ENCODE measurements at places on chromosomes 2 and 18.

DNA sequence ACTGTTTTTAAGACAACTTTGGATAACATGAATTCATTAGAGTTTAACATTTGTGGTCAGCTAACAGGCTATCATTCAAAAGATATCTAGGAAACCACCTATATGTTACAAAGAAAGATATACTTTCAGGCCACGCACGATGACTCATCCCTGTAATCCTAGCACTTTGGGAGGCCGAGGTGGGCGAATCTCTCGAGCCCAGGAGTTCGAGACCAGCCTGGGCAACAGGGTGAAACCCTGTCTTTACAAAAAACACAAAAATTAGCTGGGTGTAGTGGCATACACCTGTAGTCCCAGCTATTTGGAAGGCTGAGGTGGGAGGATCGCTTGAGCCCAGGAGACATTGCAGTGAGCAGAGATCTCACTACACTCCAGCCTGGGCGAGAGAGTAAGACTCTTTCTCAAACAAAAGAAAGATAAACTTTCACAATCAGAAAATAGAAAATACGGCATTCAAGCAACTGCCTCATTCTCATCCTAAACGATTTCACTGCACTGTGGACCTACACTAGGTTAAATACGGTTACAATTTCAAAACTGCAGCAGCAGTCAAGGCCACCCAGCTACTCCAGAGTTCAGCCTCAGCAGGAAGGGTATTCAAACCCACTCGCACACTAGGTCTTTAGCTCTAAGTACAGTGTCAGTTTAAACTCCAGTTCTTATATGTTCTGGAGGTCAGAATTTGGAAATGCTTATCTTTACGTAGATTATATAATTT is 250.0 kb upstream of the SLC39A10 start:
- DNase-seq, result no peak

DNA sequence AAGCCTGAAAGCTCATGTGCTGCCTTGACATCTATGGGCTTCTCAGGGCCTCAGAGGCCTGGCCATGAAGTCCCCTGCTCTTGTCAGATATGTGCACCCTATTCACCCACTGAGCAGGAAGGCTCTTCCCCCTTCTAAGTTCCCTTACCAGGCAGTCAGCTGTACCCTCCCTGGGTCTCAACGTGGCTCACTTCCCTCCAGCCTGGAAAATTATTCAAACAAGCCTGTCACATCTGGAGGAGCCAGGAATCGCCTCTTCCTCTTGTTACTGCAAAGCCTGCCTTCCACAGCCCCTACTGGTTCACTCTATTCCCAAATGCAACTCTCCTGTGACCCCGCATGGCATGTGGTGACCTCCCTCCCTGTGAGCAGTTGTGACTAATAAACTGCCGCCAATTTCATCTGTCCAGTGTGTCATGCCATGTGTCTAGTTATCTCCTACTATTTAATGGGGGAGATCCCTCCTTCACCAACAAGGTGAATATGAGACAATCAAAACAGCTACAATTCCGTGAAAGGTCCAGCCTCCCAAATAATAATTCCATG is 8.4 kb upstream of the SERPINB8 start:
- DNase-seq, result no peak

- DNase-seq, result peak; percentile 82
Measured at GRCh38 chr2:235050980-235051351, 99.1 kb downstream of the SH3BP4 start.

GRCh38 chr18:42025491-42025890 is 70.5 kb downstream of the PIK3C3 start:
- DNase-seq, result no peak

- no peak for DNase-seq
Measured at GRCh38 chr2:238855299-238855698, 7.4 kb downstream of the TWIST2 start.

- no peak for DNase-seq
Measured at GRCh38 chr18:10379522-10379921, 74.9 kb upstream of the APCDD1 start.

- no peak for DNase-seq
Measured at GRCh38 chr2:241228860-241229516, 40.5 kb downstream of the ANO7 start.

GRCh38 chr2:43169099-43169945 is 57.1 kb downstream of the ZFP36L2 start:
- DNase-seq, result no peak

GRCh38 chr2:76280686-76281085 is 570.0 kb upstream of the GCFC2 start:
- no peak for DNase-seq

DNA sequence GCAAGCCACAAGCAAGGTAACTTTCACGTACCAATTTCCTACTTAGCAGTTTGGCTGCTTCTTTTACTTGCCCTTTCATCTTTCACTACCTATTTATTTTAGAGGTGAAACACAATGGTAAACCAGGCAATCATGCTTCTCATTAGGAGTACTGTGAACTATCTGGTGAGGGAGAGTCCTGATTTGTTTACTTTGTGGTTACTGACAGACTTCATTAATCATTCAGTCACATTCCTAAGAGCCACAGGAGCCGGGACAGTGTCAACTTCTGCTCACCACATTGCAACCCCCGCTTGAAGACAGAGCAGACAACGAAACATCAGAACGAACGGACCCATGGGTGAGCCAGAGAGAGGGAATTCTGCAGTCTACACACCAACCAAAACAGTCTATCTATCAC is 28.8 kb downstream of the TUBB6 start:
- no peak for DNase-seq

- DNase-seq, result no peak
Measured at GRCh38 chr2:141806090-141806489, 324.7 kb downstream of the LRP1B start.

GRCh38 chr18:6638447-6638846 is 91.1 kb upstream of the ARHGAP28 start:
- no peak for DNase-seq

GRCh38 chr2:235087832-235088495 is 136.1 kb downstream of the SH3BP4 start:
- DNase-seq, result no peak

DNA sequence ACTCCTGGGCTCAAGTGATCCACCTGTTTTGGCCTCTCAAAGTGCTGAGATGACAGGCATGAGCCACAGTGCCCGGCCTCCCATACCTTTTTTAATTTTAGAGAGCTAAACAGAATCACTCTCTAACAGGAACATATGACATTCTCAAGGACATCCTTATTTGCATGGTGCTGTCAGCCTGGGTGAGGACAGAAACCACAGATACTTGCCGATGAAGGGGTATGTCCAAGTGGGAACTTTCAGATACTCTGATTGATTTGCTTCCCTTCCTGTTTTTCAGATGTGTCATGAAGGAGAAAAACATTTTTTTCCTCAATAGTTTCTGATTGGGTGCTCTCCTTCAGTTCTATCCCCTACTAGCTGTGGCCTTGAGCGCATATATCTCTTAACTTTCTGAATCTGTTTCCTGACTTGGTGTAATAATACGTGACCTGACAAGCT is 49.6 kb downstream of the MYO3B start:
- no peak for DNase-seq

DNA sequence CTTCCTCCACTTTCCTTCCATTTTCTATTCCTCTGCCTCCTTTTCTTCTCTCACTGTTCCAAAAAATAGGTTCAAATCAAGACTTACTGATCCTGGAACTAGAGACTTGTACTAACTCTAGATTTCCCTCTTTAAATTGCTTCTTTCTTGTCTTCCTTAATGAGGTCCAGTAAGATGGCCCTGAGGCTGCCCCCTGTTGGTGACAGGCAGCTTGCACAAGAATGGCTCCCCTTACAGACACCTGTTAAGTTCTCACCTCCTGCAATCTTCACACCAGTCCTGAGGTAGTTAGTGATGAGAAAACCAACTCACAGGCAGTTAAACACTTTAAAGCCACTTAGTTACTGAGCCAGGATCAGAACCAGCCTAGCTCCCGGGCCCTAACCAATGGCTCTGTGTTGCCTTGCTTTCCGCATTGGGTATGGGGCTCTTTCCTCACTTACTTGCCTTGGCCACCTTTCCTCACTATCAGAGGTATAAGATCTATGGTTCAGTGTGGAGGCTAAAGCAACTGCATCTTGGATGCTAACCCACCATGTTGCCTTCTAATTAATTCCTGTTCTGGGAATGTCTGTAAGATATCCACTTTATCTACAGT is 130.6 kb downstream of the AKAIN1 start:
- DNase-seq, result no peak

GRCh38 chr2:11377928-11378545 is 33.6 kb upstream of the ROCK2 start:
- DNase-seq, result no peak

DNA sequence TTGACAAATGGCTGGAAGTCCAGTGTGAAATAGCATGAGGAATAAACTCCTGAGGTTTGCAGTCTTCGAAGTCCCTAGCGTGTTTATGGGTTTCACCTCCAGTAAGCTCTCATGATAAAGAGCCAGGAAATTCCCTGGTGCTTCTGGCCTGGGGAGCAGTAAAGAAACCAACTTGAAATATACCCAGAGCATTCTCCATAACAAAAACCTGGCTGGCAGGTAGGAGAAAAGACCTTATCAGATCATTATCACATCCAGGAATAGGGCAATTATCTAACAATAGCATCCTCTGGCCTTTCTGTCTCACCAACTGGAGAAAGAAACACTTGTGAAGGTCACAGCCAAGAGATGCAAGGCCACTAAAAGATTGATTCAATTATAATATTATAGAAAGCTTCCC is 513.6 kb upstream of the LRRTM4 start:
- DNase-seq, result no peak

GRCh38 chr2:219058541-219059374 is 2.0 kb downstream of the IHH start:
- no peak for DNase-seq

- DNase-seq, result no peak
Measured at GRCh38 chr2:193837111-193837738, 1642.5 kb upstream of the TMEFF2 start.

GRCh38 chr18:9094307-9095226 is 7.9 kb upstream of the NDUFV2 start:
- DNase-seq, result no peak

- no peak for DNase-seq
Measured at GRCh38 chr2:27408601-27409320, 630 bp downstream of the PPM1G start.

DNA sequence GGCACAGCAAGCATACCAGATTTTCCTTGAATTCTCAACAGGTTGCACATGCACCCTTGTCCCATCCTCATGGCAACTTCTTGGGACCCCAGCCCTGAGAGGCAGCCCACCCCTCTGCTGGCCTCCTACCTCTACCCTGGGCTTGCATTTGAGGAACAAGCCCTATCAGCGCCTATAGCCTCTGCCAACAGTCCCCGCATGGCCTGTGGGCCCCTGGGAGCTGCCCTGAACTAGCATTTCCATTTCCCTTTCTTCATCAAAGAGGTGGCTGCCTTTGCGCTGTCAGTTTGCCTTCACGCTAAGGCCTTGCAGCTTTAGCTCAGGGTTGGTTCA is 5.4 kb upstream of the ZAP70 start:
- DNase-seq, result no peak

GRCh38 chr18:57210107-57210715 is 63.3 kb downstream of the BOD1L2 start:
- DNase-seq, result peak; percentile 21

DNA sequence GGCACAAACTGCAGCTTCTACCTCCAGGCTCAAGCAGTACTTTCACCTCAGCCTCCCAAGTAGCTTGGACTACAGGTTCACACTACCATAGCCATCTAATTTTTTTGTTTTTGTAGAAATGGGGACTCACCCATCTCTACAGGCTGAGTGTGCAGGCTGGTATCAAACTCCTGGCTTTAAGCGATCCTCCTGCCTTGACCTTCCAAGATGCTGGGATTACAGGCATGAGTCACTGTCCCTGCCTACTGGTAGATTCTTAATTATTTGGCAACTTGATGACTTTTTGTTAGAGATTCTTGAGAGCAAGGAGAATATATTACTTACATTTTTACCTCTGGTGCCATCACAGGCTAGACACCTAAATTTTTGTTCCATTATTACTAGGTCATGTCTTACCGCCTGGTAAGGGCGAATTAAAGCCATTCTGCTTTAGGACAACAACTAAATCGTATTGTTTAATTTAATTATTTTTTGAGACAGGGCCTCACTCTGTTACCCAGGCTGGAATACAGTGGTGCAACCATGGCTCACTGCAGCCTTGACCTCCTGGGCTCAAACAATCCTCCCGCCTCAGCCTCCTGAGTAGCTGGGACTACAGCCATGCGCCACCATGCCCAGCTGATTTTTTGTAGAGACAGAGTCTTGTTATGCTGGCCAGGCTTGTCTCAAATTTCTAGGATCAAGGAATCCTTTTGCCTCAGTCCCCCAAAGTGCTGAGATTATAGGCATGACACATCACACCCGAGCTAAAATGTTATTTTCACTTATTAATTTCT is 15.7 kb downstream of the DYNC1I2 start:
- DNase-seq, result no peak

GRCh38 chr2:141029428-141030078 is 1101.3 kb downstream of the LRP1B start:
- DNase-seq, result no peak

- no peak for DNase-seq
Measured at GRCh38 chr18:21327101-21327500, 85.1 kb downstream of the GREB1L start.

DNA sequence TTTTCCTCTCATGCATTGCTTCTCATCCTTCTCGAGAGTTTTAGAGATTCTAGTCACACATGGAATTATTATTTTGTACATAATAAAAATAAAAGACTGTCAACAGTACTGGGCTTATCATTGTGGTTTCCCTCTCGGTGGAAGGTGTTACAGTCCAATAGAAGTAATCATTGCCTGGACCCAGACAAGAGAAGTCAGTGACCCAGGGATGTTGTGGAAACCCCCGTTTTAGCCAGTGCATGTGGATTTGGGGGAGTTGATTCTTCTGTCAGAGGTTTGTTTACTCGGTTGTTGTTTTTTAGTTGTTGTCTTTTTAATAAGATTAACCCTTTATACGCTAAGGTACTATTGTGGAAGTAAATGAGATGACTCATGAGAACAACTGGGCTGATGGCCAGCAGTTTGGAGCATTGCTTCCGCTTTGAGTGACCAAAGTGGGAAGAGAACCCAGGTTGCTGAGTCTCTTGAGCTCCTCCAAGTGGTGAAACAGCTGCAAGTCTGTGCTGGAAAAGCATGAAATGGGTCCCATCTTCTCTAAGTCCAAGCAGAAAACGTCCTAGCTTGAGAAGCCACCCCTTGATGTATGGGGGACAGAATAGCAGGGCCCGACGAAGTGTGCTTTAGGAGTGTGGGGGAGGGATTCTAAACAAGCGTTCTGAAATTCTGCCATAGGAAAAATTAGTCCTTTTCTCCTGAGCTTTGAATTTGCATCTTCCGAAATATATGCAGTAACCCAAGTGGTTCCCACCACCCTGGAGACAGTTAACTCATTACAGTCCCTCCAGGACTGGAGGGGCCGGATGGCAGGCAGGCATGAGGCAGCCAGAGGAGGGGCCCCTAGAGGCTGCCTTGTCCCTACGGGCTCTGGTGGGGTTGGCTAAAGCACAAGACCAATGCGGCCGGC is 61.8 kb upstream of the GPR45 start:
- no peak for DNase-seq

All from NCI-H2107 (cell line).